ENCODE measurements at places on chromosomes 13 and 19. TPM values are rescaled to one million over a fixed set of nuclear protein-coding genes. Genes with fewer than 3 reads are reported as not detected.

The PRODH2 gene
- total RNA-seq = not detected

- peak; percentile 2 for DNase-seq
Observed at GRCh38 chr19:41530761-41531301, 45.1 kb upstream of the CEACAM21 start.

The CEACAM4 gene
- total RNA-seq = 0.59 TPM

The SSBP4 gene
- total RNA-seq = 24.8 TPM

The DNAAF3 gene
- not detected for total RNA-seq

The CRX gene
- total RNA-seq = not detected

Measured in skin of body (tissue), 3 donors.